ENCODE measurements at places on chromosomes 6 and 20.

- DNase-seq, result no peak
Observed at GRCh38 chr6:56407883-56408410, 160.6 kb upstream of the COL21A1 start.

DNA sequence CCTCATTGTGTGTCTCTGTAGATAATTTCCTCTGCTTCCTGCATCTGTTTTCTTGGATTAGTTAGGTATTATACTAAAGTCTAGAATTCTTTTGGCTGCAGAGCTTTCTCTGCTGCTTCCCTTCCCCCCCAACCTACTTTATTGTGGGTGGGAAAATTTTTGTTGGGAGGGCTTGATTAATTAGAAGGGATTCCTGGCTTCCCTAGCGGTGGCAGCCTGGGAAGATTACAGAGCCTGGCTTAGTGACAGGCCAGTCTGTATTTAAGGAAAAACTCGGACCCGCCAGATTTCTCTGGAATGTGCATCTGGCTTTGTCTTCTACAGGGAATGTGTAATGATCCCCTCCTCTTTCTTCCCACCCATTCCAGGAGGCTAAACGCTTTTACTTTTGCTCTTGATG, 31.2 kb downstream of the SLX4IP start:
- no peak for DNase-seq

DNA sequence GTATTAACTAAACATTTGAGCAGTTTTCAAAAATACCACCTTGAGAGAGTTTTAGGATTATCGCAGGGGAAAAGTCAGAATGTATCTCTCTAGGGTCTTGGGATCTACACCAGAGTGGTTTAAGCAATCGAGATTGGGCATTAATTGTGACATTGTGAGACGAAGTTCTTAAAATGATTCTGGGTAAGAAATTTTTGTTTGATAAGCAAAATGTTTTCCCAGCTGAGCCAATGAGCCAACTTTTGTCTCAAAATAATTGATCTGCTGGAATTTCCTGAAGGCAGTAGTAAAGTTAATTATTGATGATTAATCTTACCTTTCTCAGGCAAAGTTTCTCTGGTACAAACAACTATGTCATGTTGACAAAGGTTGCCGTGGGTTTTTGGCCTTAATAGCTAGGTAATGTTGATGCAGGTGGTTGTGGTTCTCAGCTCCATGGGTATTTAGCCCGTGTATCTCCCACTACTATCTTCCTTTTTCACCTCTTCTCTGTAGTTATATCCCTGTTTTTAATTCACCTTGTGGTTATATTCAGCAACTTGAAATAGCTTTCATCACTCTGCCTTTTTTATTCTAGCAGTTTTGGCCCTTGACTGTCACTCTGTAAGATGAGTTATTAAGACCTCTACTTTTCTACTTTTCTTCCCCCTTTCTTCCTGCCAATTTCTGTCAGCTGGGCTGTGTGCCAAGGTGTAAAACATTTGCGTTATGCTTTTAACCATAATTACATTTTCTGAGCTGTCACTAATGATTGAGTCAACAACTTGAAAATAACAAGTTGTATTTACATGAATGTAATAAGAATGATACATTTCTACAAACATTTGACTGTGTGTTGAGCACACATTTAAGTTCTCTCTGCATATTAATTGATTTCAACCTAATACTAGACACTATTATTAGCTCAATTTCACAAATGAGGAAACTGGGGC, 368.3 kb upstream of the BTBD3 start:
- DNase-seq, result no peak

DNA sequence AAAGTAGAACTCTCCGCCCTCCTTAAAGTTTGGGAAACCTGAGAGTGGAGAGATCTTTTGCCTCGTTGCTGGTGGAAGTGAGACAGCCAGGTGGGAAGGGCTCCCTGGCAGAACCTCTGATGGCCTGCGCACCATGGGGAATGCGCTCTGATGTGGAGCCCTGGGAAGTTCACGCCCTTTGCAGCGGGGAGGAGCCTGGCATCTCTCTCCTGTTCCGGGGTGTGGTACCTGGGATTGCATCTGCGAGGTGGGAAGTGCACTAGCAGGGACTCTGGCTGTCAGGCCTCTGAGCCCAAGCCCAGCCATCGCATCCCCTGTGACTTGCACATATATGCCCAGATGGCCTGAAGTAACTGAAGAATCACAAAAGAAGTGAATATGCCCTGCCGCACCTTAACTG, 159.8 kb downstream of the AKAP7 start:
- no peak for DNase-seq

GRCh38 chr6:63963769-63964315, 328.2 kb downstream of the PHF3 start:
- DNase-seq, result no peak

DNA sequence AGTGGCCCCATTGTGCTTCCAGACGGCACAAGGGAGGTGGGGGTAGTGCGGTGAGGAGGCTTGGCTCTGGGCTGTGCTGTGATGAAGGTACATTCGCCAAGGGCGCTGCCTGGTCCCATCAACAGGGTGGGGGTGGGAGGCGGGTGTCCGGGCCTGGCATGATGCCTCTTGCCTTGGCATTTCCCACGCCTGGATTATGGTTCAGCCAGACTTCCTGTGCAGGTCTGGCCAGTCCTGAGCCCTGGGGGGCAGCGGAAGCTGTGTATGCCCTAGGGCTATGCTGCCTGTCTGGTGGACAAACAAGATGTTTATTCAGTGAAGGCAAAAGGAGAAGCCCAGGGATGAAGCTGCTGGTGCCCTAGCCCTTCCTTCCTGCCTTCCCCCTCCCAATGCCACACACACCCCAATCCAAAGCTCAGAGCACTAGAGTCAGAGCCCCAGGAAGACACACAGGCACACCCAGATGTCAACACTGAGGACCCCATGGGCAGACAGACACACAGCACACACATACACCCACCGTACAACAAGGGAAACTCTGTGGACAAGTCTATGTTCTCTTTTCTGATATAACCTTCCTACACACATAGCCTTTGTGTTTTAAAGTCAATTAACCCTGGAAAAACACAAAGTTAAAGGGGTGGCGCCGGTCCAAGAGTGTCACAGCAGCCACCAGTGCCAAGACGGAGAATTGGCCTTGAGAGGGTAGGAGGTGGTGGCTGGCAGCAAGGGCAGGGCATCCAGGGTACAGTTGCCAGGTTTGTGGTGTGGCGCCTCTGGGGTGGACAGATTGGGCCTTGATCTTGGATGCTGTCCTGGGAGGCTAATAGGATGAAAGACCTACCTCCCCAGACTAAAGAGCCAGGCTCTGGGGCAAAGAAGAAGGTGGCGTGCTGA, 54.7 kb upstream of the SAYSD1 start:
- DNase-seq, result no peak

DNA sequence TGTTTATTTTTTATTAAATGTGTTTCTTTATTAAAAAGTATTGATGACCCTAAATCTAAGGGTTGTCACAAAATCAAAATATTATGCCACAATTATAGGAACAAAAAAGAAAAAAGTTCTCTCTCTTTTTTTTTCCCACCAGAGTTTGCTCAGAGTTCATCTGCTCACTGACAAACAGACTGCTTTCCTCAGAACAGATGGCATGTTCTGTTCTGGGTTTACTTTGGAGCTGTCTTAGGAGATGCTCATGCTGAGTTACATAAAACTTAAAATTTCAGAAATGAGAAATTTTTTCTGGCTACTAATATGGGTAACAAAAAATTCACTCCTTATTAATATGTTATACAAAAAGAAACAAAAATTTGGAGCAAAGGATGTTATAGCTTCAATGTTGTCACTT, 30.3 kb downstream of the STK38 start:
- no peak for DNase-seq

GRCh38 chr6:131290955-131291354, 155.7 kb downstream of the AKAP7 start:
- no peak for DNase-seq

GRCh38 chr6:148514091-148514845, 171.6 kb downstream of the SASH1 start:
- DNase-seq, result no peak

DNA sequence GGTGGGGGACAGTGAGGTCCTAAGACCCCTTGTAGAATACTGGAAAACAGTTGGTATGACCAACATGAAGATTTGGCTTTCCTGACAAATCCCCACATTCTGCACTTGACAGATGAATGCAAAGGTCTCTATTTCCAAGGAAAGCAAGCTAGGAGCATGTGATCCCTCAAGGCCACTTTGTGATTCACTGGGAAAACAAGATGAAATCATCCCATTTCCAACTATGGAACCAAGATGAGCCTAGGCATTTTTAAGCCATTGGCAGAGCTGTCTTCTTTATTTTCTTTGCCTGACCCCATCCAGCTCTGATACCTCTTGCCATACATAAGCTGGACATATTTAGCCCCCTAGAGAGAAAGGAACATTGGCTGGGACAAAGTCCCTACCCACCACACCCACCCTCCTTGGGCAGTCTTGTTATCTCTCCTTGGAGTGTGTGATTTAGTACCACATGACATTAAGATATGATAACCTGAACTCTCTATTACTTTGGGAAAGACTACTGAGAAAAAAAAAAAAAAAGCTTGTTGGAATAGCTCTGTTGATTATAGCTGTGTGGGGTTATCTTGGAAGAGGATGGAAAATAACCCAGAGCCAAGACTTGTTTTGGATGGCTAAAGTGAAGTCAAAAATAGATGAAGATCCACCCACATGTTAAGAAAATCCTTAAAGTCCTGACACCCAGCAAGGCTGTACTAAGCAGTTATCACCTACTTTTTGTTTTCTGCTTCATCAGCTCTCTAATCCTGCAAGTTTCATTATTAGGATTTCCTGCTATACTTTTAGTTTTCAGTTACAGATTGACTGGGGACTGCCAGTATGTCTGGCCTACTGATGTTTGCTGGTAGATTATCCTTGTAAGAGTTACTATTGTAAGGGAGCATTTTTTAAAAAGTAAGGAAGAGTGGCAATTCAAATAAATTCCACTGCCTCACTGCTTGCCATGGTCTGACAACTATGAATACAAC, 90.1 kb upstream of the PREP start:
- no peak for DNase-seq

DNA sequence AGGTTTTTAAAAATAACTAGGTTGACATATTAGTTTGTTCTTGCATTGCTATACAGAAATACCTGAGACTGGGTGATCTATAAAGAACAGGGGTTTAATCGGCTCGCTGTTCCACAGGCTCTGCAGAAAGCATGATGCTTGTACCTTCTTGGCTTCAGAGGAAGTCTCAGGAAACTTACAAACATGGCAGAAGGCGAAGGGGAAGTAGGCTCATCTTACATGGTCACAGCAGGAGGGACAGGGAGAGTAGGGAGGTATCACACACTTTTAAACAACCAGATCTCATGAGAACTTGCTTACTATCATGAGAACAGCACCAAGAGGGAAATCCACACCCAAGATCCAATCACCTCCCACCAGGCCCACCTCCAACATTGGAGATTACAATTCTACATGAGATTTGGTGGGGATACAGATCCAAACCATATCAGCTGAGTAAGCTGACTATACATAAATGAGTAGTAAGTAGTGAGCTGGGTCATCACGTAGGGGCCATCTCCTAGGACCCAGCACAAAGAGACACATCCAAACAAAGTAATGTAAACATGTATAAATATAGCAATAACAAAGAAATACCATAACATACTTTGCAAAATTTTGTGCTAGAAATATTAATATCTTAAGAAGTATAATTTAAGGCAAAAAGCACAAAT, 31.4 kb upstream of the SIRPG start:
- DNase-seq, result no peak

DNA sequence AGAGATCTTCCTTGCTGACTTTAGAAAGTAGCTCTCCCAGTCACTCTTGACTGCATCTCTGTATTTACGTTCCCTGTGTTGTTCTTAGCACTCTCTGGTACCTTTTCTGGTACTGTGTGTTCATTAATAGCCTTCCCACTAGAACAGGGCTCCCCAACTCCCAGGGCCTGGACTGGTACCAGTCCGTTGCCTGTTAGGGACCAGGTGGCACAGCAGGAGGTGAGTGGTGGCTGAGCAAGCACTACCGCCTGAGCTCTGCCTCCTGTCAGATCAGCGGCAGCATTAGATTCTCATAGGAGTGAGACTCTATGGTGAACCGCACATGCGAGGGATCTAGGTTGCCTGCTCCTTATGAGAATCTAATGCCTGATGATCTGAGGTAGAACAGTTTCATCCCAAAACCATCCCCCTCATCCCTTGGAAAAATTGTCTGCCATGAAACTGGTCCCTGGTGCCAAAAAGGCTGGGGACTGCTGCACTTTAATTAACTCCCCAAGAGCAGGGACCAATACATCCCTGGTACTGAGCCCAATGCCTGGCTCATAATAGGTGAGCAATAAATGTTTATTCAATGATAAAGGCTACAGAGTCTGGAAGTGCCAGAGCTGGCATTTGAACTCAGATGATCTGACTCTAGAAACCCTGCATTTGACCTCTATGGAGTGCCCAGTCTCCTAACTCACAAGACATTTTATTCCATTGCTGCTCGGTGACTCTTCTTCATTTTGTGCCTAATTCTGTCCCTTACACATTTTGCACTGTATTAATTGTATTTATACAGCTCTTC, 11.0 kb downstream of the UTRN start:
- DNase-seq, result no peak

DNA sequence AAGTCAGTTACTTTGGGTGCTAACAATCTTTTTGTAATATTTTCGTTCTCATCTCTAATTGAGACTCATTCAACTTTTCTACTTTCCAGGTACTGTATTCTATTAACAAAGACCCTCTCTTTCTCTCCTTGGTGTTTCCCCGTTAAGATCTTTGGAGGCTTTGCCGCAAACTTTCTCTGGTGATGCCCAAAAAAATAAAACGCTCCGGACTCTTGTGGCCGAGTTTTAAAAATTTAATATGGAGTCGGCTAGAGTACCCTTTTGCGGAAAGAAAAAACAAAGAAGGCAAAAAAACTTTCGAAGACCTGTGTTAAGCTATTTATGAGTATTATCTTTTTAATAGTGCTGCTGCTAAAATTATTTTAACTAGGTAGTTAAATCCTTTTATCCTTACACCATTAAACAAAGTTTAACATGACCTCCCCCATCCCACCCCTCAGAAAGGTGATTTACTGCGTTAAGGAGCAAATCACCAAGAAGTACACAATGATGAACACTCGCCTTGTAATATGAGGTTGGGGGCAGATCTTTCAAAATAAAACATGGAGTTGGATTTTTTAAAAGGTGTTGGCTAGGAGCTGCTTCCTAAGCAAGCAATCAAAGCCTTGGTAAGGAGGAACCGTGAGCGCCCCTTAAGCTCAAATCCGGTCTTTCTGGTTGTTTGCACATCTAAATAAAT, 10.0 kb downstream of the SIM1 start:
- DNase-seq, result no peak

DNA sequence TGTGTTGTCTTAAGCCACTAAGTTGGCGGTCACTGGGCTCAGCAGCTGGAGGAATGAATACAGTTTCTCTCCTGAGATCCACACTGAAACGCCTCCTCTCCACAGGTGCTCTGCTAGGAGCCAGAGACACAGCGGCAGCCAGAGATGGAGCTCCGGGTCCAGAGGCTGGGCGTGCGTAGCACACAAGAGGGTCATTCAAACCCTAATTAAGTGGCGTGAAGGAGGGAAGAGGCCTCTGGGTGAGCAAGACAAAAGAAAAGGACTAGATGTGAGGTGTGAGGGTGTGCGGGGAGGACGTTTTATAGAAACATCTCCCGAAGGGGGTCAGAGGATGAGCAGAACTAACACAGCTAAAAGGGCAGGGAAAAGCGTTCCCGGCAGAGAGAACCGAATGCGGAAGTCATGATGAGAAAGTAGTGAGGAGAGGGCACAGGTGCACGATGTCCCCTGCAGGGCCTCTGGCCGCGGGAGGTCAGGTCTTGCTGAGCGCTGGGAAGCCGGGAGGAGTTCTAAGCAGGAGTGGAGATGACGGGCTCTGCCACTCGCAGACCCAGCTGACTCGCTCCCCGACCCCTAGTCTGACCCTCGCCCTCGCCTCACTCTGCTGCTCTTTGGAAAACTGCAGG, 54.4 kb downstream of the BMP7 start:
- DNase-seq, result no peak
